ENCODE measurements at places on chromosomes 4 and X.

- DNase-seq: no peak
Observed at GRCh38 chrX:119686087-119686691, 6.8 kb downstream of the SEPTIN6 start.

- no peak for DNase-seq
Observed at GRCh38 chr4:7414736-7415510, 19.8 kb downstream of the PSAPL1 start.

GRCh38 chrX:150515801-150516200 is 52.6 kb upstream of the MTM1 start:
- DNase-seq: no peak

DNA sequence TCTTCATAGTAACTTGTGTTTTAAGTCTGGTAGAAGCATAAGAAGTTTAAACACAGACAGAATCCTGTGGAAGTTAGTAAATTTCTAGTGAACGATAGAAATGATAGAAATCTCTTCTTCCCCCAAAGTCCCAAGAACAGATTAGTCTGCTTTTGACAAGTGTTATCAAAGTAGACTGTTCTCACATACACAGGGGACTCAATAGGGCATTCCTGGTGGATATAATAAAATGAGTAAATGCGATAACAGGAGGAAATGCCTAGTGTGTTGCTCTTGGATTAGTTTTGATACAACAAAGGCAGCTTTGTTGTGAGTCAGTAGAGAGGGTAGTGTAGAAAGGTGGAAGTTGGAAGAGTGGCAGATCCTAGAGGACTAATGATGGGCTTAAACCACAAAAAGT is 43.5 kb downstream of the CLCN3 start:
- no peak for DNase-seq

DNA sequence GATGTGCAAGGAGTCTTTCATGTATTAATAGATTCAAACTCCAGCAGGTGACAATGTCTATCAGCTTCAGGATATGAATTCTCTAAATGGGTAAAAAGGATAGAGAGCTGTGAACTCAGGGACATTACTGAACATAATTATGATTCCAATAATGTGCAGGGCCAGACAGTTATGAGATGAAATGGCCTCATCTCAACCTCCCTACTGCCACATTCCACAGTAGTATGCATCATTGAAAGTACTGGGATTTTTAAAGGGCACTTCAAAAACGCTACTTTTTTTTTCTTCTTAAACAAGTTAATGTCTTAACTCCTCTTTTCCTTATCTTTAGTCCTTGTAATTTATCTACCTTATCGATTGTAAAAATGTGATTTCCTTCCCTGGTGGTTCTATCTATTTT is 202.0 kb downstream of the APBB2 start:
- no peak for DNase-seq

DNA sequence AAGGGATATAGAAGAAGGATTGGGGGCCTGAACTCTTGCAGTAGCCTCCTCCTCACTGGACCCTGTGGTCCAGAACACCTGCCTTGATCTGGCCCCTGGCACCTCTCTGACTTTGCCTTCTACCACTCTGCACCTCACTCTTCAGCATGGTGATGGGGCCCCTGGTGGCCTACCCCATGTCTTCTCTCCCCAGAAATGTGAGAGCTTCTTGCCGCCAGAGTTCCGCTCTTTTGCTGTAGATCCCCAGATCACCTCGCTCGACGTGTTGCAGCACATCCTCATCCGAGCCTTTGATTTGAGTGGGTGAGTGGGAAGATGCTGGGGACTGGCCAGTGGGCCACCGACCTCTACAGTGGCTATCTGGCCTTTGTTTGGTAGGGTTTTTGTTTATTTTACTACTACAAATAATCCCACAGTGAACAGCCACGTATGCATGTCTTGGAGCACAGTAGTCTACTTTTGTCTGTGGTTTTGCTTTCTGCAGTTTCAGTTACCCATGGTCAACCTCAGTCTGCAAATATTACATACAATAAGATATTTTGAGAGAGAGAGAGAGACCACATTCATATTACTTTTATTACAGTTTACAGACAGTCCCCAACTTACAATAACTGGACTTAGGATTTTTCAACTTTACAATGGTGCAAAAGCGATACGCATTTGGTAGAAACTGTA is 1.8 kb downstream of the TBC1D25 start:
- DNase-seq: no peak
